Activated naive CD4-positive, alpha-beta T cell treated with anti-CD3 and anti-CD28 coated beads, Interleukin-2, amount 50 U/mL, for 72 hours (primary cell): ENCODE measurements at places on chromosomes 5 and 9.
A peak's percentile ranks its signal among the peaks of the same experiment; 100 is the strongest.

DNA sequence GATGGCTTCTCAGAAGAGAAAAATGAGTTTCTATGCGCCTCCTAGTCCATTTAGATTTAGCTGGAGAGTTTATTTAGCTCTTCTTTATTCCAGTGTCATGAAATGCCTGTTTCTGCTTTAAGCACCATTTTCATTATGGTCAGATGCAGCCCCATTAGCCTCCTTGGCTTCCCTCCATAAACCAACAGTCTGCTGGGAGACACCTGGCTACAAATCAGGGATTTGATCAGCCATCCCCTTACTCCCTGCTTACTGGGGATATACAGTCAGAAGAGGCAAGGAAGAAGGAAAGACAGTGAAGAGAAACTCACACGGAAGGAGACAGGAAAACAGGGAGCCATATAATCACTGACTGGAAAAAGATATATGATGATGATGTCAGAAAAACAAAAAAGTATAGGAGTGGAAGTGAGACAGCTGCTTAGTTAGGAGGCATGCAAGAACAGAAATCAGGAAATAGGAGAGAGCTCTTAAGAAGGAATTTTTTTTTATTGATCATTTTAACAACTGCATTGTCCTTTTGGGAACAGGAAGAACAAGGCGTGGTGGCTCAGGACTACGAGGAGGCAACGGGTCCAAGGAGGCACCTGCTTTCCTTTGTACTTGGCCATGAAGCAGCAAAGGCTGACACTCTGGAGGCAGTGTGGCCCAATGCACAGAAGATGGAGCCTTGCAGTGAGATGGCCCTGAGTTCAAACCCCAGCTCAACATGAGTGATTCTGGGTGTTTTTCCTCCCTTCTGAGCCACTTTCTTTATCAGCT lies 56.1 kb downstream of the MED27 start:
- DNase-seq, result no peak

DNA sequence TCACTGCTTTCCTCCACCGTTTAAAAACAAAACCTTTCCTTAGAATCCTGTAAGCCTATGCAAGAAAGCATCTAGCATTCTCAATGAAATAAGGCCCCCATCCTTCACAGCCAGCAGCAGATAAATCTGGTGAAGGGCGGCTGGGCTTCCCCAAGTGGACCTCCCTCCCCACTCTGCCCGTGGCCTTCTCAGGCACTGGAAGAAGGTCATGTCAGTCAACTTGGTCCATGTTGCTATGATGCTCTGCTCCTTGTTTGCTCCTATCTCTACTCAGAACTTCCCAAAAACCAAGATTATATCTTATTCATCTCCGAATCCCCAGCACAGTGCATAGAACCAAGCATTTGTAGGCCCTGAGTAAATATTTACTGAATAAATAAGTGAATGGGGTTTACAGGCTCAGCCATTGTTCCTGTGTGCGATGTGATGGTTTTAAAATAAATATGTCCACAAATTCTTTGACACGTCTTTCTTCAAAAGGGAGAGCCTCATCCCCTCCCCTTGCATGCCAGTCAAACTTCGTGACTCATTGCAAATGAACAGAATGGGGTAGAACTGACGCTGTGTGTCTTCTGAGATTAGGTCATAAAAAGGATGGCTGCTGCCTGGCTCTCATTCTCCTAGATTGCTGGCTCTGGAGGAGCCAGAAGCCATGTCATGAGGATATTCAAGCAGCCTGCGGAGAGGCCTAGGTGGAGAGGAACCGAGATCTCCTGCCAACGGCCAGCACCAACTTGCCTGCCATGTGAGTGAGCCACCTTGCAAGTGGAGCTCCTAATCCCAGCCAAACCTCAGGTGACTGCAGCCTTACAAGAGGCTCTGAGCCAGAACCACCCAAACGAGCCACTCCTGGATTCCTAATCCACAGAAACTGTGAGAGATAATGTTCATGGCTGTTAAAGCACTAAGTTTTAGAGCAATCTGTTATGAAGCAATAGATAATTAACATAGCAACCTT lies 70.5 kb downstream of the MED27 start:
- no peak for DNase-seq

DNA sequence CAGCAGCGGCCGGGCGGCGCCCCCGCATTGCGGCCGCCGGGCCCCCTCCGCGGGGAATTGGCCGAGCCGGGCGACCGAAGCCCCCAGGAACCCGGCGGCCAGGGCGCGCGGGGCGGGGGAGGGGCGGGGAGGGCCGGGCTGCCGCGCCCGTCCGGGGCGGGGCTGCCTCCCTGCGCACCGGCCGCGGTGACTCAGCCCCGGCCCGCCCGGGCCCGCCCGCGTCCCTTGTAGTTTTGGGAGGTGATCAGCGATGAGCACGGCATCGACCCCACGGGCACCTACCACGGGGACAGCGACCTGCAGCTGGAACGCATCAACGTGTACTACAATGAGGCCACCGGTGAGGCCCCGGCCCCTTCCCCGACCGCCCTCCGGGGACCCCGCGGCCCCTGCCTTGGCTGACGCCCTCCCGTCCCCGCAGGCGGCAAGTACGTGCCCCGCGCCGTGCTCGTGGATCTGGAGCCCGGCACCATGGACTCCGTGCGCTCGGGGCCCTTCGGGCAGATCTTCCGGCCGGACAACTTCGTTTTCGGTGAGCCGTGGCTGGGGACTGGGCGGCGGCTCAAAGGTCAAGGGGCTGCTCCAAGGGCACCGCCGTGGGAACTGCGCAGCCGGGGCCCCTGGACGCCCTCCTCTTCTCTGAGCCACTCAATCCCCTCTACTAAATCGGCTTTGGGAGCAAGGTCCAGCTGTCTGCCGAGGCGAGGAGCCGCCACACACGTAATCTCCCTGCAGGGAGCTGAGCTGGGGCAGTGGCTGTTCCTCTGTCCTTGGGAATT lies 592 bp downstream of the TUBB4B start:
- DNase-seq, result peak; percentile 62

DNA sequence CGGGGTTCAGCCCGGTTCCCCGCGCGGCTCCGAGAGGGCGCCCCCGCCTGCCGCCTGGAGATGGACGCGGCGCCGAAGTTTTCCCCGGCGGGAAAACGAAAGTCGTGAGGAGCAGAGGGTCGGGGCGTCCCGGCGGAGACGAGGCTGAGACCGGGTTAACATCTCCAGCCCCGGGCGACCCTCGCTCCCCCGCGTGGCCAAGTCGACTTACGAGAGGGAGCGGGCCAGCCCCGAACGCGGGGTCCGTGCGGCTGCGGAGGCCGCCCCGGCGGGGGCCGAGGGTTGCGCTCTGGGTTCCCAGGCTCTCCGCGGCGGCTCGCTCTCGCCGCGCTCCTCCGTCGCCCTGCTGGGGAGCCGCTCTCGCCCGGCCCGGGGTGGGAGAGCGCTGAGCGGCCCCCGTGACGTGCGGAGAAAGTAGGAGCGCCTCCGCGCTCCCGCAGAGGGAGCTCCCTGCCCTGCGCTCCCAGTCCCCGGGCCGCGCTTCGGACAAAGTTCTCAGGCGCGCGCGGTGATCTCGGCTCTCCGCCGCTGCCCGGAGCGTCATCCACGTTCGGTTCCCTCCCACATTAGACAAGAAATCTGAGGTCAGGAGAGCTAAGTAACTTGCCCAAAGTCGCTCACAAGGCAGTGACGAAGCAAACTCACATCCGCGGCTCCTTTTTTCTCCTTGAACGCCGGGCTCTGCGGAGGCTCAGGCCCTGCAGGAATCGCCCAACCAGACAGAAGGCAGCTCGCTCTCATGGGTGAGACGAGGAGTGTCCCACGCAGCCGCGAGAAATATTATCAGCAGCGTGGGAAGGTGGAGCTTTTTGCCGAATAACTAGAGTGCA lies 1.2 kb upstream of the GCNT4 start:
- peak; percentile 79 for DNase-seq

DNA sequence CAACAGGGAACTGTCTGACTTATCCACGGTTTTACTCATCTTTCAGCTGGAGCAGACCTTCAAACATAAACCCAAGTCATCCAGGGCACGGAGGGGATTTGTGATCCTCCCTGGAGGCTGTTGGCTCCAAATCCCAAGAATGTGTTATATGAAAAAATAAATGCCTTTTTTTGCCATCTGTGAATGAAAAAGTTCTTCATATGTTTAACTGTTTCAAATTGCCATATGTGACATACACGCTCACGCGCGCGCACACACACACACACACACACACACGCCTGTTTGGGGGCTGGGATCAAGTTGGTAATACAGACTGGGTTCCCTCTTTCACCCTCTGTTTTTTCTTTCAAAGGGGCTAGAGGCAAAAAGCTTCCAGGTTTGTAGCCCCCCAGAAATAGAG lies 164.4 kb upstream of the EFNA5 start:
- no peak for DNase-seq

DNA sequence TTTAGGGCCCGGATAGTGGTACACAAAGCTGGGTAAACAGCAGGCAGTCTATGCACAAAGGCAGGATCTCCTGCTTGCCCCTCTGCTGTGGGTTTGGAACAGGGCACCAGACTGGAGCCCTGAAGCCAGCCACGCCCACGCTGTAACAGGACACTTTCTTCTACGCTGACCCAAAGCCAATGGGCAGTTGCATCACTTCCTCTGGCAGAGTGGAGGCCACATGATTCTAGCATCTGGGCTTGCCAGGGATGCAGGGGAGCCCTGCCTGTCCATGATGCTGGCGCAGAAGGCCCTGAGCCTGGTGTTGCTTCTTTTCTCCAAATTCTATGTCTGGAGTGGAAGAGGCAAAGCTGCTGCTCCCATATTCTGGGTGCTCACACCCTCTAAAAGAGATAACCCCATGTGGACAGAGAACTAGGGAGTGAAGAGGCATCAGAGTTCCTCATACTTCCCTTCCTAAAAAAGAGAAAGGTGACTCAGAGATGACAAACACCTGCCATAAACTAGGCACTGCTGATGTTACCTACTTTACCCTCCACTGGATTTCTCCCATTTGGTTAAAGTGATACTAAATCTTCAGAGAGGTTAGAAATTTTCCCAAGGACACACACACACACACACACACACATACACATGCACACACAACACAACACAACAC lies 260.3 kb upstream of the KLF4 start:
- DNase-seq, result no peak

DNA sequence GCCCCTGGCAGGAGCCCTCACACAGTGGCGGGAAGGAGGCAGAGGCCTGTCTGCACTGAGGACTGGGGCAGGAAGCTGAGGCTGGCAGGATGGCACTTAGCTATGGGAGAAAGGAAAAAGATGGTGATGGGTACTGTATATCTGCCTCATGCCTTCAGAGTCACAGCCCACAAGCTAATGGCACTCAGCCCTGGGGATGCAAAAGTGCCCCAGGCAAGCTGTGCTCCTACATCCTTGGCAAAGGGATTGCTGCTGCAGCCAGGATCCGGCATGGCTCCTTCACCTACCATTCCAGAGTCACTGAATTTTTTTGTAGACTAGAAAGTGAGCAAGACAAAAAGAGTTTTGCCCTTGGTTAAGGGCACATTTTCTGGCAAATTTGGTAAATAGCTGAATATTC lies 8.7 kb downstream of the ACSL6 start:
- DNase-seq, result no peak

DNA sequence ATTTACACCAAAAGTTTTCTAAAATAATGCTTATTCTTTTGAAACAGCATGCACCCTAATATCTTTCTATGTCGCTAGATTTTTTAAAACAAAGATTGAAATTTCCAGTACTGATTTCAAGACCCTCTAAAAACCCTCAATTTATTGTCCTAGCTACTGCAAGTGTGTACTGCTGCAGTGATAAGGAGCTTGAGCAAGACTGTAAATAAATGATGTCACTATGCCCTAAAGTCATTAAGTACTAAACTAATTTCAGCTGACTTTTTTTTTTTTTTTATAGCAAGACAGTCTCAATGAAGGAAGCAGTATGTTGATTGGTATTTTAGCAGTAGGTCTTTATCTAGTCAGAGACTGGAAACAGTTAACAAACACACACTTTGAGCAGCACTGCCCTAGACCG lies 12.2 kb upstream of the MIER3 start:
- DNase-seq, result no peak

DNA sequence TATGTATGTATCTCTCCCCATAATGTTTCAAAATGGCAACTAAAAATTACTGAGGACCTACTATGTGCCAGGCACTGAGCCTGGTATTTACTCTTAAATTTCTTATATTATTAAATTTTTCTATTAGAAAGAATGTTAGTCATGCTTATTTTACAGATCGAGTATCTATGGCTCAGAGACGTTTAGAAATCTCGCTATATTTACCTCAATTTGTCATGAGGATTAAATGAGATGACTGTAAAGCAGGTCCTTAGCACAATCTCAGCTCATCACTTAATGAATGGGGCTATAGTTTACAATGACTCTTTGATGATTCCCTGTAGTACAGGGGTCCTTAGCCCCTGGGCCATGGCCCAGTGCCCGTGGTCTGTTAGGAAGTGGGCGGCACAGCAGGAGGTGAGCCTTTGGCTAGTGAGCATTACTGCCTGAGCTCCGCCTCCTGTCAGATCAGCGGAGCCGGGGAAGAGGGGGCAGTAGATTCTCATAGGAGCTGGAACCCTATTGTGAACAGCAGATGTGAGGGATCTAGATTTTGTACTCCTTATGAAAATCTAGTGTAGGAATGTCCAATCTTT lies 15.5 kb downstream of the ENC1 start:
- no peak for DNase-seq

GRCh38 chr5:16722097-16722495 lies 105.3 kb upstream of the RETREG1 start:
- DNase-seq, result no peak

GRCh38 chr5:98364549-98364948 lies 408.9 kb upstream of the RGMB start:
- no peak for DNase-seq

GRCh38 chr9:116658265-116658664 lies 28.8 kb upstream of the TRIM32 start:
- DNase-seq, result no peak

- DNase-seq, result no peak
These were observed 291.4 kb upstream of the KLF4 start for GRCh38 chr9:107780960-107781359.

GRCh38 chr5:73673161-73673591 lies 47.2 kb downstream of the ARHGEF28 start:
- DNase-seq, result no peak

DNA sequence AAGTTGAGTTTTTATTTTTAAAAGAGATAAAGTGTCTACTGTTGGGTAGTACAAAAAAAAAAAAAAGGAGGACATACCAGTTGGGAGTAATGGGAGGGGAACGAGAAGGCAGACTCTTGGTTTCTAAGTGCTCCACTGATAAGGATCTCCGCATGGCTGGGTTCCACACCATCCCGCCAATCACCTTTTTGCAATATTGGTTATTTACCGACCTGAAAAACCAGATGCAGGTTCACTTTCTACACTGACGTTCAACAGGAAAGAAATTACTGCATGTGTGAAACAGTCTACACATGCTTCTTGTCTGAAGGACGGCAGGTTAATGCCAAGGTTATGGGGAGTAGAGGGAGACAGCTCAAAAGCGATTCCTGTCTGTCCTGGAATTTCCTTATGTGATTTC lies 75.5 kb downstream of the PTPN3 start:
- DNase-seq, result no peak

GRCh38 chr9:4666042-4666699 lies at the start of gene SPATA6L:
Gene SPATA6L (minus strand): TSS chr9:4666480. CDS start chr9:4666250, 230 bp downstream.
- DNase-seq, result no peak

GRCh38 chr5:79416499-79416898 lies 97.4 kb downstream of the HOMER1 start:
- no peak for DNase-seq
